ENCODE measurements at places on chromosomes 16 and 17. TPM values are rescaled to one million over a fixed set of nuclear protein-coding genes. Genes with fewer than 3 reads are reported as not detected.
A peak's percentile ranks its signal among the peaks of the same experiment; 100 is the strongest.

The CBLN1 gene
- 1.3 TPM for total RNA-seq

The RNF222 gene
- total RNA-seq, result not detected

GRCh38 chr17:76688165-76688622 is 22.6 kb downstream of the MXRA7 start:
- H3K27me3 ChIP-seq, result no peaks in the 10 kb centered on the region
- no peak for DNase-seq
- H3K36me3 ChIP-seq, result peaks cover 1% of the 10 kb centered on the region
- H3K4me1 ChIP-seq, result no peaks in the 10 kb centered on the region

DNA sequence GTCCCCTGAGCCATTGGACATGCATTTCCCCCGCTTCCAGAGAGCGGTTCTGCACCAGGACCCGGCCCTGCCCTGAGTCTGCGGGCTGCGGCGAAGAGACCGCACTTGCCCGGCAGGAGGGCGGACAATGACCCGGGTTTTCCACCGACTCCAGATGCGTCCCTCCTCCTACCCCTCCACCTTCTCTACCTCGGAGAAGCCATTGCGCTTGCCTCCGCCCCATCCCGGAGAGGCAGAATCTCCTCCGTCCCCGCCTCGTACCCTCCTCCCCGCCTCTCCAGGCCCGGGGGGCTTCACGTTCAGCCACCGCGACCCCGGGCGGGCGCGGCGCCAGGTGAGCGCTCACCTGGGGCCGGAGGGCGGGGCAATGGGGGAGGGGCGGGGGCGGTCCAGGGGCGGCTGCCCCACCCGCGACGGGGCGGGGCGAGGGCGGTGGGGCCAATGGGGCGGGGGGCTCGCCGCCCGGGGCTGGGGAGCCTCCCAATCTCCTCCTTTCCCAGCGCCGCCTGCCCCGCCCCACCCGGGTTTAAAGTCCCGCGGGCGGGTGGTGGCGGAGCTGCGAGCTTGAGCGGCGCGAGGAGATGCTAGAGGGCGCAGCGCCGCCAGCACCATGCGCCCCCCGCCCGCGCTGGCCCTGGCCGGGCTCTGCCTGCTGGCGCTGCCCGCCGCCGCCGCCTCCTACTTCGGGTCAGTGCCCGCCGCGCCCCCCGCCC is at the start of gene WNT9B:
TSS of gene WNT9B (plus strand) at position 555 of the 713 bp plus-strand sequence. CDS start at position 611, 56 bp downstream.
- no peaks in the 10 kb centered on the region for H3K4me1 ChIP-seq
- DNase-seq, result peak; percentile 95
- no peak within 1 kb of the TSS for H3K27ac ChIP-seq
- no peaks in the 10 kb centered on the region for H3K36me3 ChIP-seq

GRCh38 chr16:79528338-79528737 is 72.2 kb downstream of the MAF start:
- H3K27me3 ChIP-seq, result no peaks in the 10 kb centered on the region
- DNase-seq, result no peak
- H3K4me3 ChIP-seq, result no peak overlapping the region
- no peaks in the 10 kb centered on the region for H3K36me3 ChIP-seq
- H3K4me1 ChIP-seq, result no peaks in the 10 kb centered on the region

DNA sequence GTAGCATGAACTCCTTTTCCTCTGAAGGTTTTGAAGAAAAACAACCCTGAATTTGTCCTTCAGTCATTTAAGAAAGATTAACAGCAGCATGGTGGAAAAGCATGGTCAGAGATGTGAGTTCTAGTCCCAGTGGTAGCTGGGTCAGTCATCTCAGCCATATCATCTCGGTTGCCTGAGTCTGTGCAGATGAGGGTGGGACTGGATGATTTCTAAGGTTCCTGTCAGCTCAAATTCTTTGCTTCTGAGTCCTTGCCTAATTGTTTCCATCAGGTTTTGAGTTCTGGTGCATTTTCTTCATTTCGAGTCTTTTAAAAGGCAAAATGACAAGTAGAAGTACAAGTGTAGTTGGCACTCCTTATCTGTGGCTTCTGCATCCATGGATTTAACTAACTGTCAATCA is 63.9 kb downstream of the TNRC6C start:
- no peak overlapping the region for H3K27ac ChIP-seq
- H3K27me3 ChIP-seq, result no peaks in the 10 kb centered on the region
- no peaks in the 10 kb centered on the region for H3K4me1 ChIP-seq
- no peak for DNase-seq

DNA sequence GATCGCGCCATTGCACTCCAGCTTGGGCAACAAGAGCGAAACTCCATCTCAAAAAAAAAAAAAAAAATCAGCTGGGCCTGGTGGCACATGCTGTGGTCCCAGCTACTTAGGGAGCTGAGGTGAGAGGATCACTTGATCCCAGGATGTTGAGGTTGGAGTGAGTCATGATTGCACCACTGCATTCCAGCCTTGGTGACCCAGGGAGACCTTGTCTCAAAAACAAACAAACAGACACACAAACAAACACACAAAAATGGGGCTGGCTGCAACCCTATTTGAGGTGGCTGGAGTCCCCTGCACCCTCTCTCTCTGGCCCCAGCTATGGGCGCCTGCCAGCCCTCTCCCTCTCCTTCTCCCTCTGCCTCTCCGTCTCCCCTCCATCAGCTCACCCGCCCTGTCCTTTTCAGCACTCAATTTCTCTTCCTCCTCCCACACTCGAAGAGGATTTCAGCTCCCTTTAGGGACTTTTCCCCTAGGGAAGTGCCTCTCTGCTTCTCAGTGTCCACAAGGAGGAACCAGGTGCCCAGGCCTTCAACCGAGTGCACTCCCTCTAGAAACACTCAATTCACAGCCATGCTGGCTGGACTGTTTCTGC is 17.5 kb upstream of the TFAP4 start:
- H3K4me3 ChIP-seq, result no peak overlapping the region
- H3K4me1 ChIP-seq, result peaks cover 12% of the 10 kb centered on the region
- H3K36me3 ChIP-seq, result no peaks in the 10 kb centered on the region

GRCh38 chr16:19434584-19434983 is 16.9 kb downstream of the TMC5 start:
- no peaks in the 10 kb centered on the region for H3K36me3 ChIP-seq
- no peaks in the 10 kb centered on the region for H3K4me1 ChIP-seq
- no peak overlapping the region for H3K4me3 ChIP-seq

DNA sequence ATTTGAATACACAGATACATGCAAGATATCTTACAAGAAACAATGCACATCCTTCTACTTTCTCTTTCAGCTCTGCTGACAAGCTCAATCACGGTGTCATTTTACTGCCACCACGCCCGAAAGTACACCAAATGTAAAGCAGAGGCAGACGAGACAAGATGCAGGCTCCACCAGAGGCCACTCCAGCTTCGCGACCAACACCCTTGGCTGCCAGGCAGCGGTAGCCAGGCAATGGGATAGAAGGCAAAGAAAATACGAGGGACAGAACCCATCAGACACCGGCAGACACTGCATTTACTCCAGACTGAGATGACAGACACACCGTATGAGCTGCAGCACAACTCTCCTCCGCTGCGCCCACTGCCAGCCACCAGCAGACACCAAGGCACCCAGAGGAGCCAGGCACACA is 41.0 kb downstream of the USP22 start:
- peaks cover 86% of the 10 kb centered on the region for H3K36me3 ChIP-seq
- H3K4me3 ChIP-seq, result no peak overlapping the region

DNA sequence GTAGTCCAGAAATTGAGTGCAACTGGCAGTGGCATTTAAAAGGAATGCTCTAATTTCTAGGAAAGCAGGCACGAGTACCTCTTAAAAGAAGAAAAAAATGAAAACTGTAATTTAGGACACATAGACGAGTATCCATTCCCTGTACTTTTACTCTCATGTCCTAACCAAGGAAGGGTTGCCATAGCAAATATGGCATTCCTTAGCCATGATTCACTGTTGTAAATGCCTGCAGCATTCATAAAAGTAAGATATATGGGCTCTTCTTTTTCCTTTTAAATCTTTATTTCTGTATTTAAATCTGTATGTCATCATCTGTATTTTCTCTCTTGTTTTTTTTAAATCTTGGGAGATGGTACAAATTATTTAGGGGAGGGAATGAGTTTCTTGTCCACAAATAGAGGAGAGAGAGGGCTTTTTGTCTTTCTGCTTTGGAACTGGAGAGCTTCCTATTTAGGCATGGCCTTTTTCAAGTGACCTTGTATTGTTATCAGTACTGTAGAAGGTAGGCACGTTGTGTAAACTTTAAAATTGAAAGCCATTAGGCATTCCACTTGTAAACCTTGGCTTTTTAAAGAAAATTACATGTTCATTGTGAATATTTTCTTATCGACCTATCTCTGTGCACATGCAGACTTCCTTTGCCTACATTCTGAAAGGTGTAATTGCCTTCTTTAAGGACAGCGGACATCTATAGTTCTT is 50.0 kb downstream of the TENT4B start:
- DNase-seq, result no peak
- no peaks in the 10 kb centered on the region for H3K4me1 ChIP-seq
- H3K4me3 ChIP-seq, result no peak overlapping the region
- H3K27me3 ChIP-seq, result no peaks in the 10 kb centered on the region
- H3K27ac ChIP-seq, result peak overlapping the region; percentile 59

DNA sequence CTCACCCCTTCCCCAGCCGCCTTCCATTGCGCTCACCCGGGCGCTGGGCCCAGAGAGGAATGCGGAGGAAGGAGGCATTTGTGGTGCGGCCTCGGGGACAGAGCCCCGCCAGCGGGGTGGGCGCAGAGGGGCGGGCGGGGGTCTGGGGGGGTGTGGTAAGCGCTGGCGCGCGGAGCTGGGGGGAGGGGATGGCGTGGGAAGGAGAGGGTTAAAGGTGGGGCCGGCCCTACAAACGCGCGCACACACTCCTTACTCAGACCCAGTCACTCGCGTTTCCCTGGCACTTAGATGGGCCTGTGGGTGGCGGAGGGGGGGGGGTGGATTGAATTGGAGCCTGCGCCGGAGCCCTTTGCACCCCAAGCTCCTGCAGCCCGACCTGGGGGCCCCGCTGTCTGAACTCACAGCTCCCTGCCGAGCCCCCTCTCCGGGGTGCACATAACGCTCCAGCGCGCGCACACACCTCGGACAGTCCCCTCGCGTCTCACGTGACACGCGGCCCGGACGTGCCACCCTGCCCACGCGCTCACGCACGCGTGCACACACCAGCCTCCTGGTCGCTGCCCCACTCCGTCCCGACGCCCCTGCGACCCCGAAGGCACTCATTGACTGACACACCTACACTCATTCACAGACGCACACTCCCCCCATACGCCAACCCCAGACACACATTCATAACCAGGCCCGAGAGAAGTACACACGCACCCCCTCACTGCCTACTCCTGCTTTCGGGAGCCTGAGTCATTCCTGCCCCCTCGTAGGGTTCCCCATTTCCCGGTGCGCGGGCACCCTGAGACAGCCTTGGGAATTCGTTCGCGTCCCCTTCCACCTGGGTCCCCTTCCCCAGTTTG is 844 bp downstream of the TBKBP1 start:
- peaks cover 11% of the 10 kb centered on the region for H3K4me1 ChIP-seq
- H3K27ac ChIP-seq, result no peak overlapping the region
- H3K36me3 ChIP-seq, result peaks cover 11% of the 10 kb centered on the region
- peak overlapping the region; percentile 88 for H3K4me3 ChIP-seq

- peak; percentile 88 for DNase-seq
- H3K4me3 ChIP-seq, result peak within 1 kb of the TSS; percentile 60
- no peaks in the 10 kb centered on the region for H3K36me3 ChIP-seq
- H3K4me1 ChIP-seq, result peaks cover 6% of the 10 kb centered on the region
- H3K27ac ChIP-seq, result no peak within 1 kb of the TSS
- H3K27me3 ChIP-seq, result peaks cover 30% of the 10 kb centered on the region
These were observed at the start of gene SLC16A3 for GRCh38 chr17:82228842-82229697. Gene SLC16A3, plus strand, starts transcription at chr17:82229042. Its CDS starts 6,967 bp downstream, at chr17:82236009.

GRCh38 chr17:47980541-47980940 is 9.6 kb downstream of the CDK5RAP3 start:
- peaks cover 12% of the 10 kb centered on the region for H3K4me1 ChIP-seq
- no peak overlapping the region for H3K27ac ChIP-seq

- no peaks in the 10 kb centered on the region for H3K27me3 ChIP-seq
- no peak for DNase-seq
- no peak overlapping the region for H3K27ac ChIP-seq
- H3K4me3 ChIP-seq, result no peak overlapping the region
- H3K4me1 ChIP-seq, result no peaks in the 10 kb centered on the region
These were observed 374.5 kb upstream of the MON1B start for GRCh38 chr16:76816475-76816874.

DNA sequence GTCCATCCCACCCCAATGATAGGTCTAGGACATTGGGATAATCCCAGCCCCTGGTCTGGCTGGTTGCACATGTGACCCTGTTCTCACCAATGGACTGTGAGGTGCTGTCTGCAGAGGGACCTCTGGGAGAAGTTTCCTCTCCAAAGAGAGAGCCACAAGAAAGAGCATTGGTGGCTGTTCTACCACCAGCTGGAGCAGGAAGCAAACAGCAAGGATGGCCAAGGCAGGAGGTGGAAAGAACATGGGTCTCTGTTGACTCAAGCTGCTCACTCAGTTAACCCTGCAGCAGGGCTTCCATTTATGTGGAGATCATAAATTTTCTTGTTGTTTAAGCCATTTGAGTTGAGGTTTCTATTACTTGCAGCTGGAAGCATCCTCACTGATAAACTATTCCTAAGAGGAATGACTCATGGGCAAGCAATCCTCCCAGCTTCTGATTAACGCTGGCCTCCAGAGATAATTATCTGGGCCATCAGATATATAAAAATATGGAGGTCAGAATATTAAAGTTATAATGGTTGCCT is 52.6 kb downstream of the CYB5B start:
- no peaks in the 10 kb centered on the region for H3K36me3 ChIP-seq
- no peaks in the 10 kb centered on the region for H3K27me3 ChIP-seq
- no peak for DNase-seq
- H3K27ac ChIP-seq, result no peak overlapping the region

- no peak overlapping the region for H3K27ac ChIP-seq
- no peak for DNase-seq
- H3K4me1 ChIP-seq, result no peaks in the 10 kb centered on the region
- H3K4me3 ChIP-seq, result no peak overlapping the region
- no peaks in the 10 kb centered on the region for H3K36me3 ChIP-seq
These were observed 34.2 kb upstream of the NLRP1 start for GRCh38 chr17:5618476-5618875.

DNA sequence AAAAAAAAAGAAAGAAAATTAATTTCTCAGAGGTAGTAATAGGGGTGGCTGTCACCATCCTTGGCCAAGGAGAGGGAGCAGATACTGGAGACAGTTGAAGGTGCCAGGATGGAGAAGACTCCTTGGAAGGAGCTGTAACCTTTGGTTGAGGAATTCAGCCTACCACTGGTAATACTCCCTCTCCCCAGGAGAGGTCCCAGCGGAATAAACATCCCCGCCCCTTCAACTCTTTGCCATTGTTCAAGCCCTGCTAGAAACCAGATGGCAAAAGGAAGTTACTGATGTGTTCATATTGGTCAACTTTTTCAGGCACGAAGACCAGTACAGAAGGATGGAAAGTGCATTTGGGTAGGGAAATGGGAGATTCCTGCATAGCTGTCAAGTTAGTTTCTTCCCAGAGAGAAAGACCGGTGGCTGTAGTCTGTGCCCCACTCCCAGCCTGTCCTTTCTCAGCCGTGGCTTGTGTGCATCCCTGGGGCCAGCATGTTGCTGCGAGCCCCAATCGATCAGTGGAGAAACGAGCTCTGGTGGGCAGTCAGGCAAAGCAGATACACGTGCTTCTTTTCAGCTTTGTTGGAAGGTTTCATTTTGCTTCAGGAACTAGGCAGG is 612.1 kb downstream of the MAF start:
- no peaks in the 10 kb centered on the region for H3K4me1 ChIP-seq
- no peaks in the 10 kb centered on the region for H3K27me3 ChIP-seq
- no peaks in the 10 kb centered on the region for H3K36me3 ChIP-seq
- no peak overlapping the region for H3K4me3 ChIP-seq
- H3K27ac ChIP-seq, result no peak overlapping the region
